ENCODE measurements at places on chromosomes 5 and 9. TPM values are rescaled to one million over a fixed set of nuclear protein-coding genes. Genes with fewer than 3 reads are reported as not detected.

Gene SLC34A3
- total RNA-seq: 0.12 TPM

Gene HTR1A
- total RNA-seq: not detected

Gene FANCG
- 8.4 TPM for total RNA-seq

Gene LCN1
- not detected for total RNA-seq

Gene MGAT1
- total RNA-seq: 79.4 TPM

Gene LMAN2
- total RNA-seq: 92.3 TPM

Gene CBY3
- total RNA-seq: not detected

Gene RGMB
- total RNA-seq: 9.5 TPM

Gene PHF24
- 0.19 TPM for total RNA-seq

Gene SLC25A2
- total RNA-seq: not detected

Gene SLC4A9
- total RNA-seq: 0.32 TPM

Gene CTSL
- 41.3 TPM for total RNA-seq

Gene MSMP
- total RNA-seq: not detected

Gene ANKRD31
- 0.19 TPM for total RNA-seq

GRCh38 chr5:37996918-37997317 lies 157.1 kb upstream of the GDNF start:
- no peak for DNase-seq

GRCh38 chr5:14557791-14558415 lies 23.7 kb upstream of the OTULINL start:
- DNase-seq: no peak

- no peak for DNase-seq
Observed at GRCh38 chr5:20420991-20421595, 433.1 kb upstream of the CDH18 start.

- no peak for DNase-seq
Observed at GRCh38 chr9:124764774-124765438, 6.2 kb downstream of the NR6A1 start.

GRCh38 chr5:124599028-124599973 lies 147.1 kb downstream of the ZNF608 start:
- peak; percentile 83 for DNase-seq

DNA sequence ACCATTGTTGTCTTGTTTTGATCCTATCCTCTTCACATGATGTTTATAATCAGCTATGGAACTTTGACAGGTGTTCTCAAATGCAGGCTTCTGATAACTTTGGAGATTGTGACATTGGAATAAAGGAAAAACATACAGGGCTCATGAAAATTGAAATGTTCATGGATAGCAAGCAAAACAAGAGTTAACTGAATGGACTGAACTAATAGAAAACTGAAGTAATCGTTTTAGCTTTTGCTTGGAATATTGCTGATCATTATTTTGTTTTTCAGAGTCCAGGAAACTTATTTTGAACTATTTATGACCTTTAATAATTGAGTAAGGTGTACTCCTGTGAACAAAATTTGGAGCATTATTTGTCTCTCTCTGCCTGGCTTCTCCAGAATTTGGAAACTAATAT lies 436.7 kb upstream of the CDH9 start:
- DNase-seq: no peak

DNA sequence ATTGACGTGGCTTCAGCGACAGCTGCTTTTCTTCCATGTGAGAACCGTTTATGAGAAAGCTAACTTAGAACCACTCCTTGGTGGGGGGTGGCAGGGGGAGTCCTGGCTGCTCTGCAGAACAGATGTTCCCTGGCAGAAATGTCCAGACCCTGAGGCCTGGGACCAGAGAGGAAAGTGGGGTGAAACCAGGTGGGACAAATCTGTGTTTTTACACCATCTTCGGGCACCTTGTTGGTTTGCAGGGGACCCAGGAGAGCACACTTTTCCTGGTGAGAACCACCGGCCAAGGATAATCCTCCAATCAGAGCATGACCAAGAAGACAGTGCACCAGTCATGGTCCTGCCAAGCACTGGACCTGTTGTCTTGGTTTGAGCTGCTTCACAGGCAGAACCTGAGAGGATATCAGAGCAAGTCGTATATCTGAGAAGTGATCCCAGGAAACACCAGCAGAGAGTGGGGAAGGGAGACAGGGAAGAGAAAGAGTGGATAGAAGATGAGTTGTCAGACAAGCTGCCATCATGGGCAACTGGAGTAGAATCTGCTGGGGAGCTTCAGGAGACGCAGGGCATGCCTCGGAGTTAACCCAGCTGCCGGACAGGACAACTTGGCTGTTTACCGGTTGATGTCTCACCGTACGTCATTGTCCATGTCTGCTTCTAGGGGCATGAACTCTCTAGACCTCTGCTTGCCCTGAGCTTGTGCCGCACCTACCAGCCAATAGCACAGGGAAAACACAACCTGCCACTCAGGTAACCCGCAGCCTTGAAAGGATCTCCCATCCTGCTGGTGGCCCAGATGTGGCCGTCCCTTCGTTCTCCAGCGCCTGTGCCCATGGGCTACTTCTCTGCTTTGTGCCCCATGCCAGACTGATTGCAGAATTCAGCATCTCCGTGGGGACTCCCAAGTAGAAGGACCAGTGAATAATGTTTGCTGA lies 178.4 kb upstream of the MVB12B start:
- no peak for DNase-seq

- no peak for DNase-seq
Observed at GRCh38 chr5:142475102-142475513, 150.3 kb upstream of the SPRY4 start.

GRCh38 chr5:74286734-74287695 lies 353.5 kb downstream of the ENC1 start:
- no peak for DNase-seq

- no peak for DNase-seq
Observed at GRCh38 chr5:21806271-21806670, 1046.9 kb downstream of the CDH12 start.

GRCh38 chr5:131533836-131534235 lies 101.2 kb downstream of the RAPGEF6 start:
- no peak for DNase-seq

GRCh38 chr5:143121135-143121475 lies 282.4 kb downstream of the NR3C1 start:
- no peak for DNase-seq

DNA sequence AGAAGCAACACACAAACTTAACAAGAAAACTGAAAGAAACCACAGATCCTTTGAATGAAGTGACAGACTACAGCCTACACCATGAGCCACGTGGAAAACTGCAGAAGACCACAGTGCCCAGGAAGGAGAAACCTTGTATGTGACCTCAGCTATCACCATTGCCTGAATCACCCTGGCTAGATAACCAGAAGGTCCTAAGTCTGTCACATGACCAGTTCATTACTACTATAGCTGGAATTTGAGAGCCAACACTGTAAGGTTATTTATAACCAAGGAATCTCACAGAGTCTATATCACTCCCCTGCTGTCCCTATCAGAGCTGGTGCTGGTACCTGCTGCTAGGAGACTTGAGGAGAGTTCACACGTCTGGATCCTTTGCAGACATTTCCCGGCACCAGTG lies 90.3 kb upstream of the FBXL17 start:
- DNase-seq: no peak

DNA sequence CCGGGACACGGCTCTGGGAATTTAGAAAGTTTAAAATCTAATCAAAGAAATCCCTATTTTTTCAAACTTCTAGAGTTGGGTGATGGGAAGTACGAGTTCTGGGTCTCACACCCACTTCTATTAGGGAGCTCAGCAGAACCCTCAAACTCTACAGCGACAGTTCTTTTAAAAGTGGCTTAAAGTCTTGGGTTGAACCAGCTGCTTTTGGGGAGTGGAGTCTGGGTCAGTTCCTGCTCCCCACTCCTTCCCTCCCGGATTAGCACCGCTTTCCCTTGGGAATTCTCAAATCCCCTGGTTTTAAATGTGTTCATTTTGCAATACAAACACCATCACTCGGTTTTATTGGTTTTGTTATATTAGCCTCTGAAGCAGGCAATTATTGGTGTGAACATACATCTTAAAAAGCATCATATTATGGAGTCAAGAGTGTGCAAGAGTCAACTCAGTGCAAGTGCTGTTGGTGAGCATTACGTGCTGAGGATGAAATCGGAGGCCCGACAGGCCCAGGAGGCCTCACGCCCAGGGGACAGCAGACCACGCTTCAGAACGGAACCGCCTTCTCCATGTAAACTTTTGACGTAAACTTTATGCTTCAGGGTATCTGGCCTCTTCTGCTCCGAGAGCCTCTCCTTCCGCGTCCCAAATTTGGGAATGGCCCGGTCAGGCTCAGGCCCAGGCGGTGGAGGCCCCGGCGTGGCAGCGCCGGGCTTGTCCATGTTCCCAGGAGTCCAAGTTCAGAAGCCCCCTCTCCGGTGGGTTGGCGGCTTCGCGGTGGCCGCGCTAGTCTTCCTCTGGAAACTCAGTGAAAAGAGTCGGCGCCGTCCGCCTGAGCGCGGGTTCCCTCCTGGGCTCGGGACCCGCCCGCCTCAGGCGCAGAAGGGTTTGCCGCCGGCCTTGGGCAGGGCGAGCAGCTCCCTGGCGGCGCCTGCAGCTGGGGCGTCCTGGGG lies 5.3 kb downstream of the IRX4 start:
- no peak for DNase-seq

- peak; percentile 53 for DNase-seq
Observed at GRCh38 chr5:542319-543311, 18.4 kb upstream of the SLC9A3 start.

DNA sequence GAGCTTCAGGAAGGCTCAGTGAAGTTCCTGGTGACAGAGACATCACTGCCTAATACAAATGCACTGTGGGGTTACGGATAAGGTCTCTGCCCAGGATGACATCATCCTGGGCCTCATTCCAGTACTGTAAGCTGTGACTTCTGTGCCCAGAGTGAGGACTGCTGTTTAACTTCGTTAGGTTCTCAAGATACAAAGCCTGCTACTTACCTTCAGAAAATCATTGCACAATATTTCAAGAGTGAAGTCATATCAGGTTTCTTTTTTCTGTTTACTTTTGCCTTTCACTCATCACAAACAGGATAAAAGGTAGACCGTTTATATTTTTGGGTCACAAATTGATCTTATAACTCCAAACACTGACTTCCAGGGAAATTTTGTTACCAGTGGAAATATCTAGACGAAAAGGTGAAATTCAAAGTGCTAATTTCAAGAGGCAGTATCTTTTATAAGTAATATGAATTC lies 241.2 kb downstream of the PIK3R1 start:
- DNase-seq: peak; percentile 69

DNA sequence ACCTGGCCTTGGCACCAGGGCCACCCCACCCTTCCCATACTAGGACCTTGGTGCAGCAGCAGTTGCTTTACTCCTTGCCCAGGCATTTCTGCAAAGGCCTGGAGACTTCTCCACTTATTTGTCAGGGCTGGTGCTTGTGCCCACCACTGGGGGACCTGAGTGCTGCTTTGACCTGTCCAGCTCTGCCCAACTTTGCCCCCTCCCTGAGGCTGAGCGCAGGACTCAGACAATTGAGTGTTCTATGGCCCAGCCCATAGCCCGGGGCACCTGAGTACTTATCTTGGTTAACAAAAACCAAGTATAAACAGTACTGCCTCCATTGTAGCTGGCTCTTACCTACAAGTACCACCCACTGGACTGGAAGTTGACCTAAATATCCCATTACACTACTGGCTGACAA lies 406.1 kb upstream of the CHD1 start:
- no peak for DNase-seq

- no peak for DNase-seq
Observed at GRCh38 chr5:173454736-173455598, 126.8 kb upstream of the STC2 start.

- DNase-seq: no peak
Observed at GRCh38 chr9:2615497-2615896, 6.1 kb upstream of the VLDLR start.

GRCh38 chr5:73176250-73176649 lies 3.3 kb downstream of the TMEM174 start:
- DNase-seq: no peak

DNA sequence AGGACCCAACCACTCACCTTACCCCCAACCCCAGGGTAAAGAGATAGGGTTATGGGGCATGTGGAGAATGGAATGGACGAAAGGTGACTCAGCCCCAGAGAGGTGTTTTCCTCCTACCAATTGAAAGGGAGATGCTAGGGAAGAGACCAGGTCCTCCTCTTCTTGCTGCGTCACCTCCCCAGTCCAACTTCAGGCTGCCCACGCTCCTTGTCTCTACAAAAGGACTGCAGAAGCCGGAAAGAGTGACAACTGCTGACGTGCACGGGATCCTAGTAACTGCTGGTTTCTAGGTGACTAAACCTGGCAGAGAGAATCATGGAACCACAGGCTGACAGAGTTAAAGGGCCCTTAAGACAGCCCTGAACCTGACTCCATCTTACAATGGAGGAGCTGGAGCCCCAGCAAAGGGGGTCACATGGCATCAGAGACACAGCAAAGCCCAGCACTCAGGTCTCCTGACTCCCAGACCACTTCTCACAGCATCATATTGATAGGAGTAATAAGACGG lies 2.2 kb downstream of the GPX3 start:
- no peak for DNase-seq

GRCh38 chr5:149616727-149617285 lies 35.5 kb downstream of the ARHGEF37 start:
- DNase-seq: no peak

DNA sequence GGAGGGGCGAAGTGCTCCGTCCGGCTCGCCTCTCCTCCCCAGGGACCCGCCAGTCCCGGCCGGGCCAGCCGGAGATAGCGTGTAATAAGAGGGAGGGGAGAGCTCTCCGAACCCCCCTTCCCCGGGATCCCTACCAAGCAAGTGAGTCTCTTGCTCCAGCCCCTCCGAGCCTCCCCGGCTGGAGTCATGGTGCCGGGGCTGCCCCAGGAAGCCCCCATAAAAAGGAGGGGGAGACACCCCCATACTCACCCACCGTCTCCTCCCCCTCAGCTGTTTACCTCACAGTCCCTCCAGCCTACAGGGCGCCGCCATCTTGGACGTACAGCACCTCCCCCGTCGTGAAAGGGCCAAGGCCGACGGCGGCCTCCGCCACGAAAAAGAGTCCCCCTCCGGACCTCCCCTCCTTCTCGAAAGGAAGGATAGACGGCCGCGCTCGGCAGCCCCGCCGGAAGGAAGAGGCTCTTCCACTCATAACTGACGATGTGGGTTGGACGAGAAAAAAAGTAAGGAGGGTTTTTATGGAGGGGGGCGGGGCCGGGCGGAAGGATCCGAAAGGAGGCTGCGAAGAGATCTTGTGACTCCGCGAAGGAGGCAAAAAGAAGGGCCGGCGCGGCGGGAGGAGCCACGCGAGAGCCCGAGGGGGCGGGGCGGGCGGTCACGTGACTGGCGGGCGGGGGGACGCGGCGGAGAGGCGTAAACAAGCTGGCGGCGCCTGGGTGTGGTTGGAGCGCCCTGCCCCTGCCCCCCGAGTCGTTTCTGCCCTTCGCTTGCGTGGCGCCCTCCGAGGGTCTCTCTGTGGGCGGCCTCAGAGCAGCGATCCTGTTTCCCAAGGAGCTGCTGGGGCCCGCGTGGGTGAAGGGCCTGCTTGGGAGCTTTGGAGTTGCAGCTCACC lies at the start of gene TSC1:
TSC1 (minus strand) TSS at position 323 of the 892 bp plus-strand sequence. CDS start 15,744 bp downstream, outside the sequence.
- DNase-seq: peak; percentile 97
